Mesenchymal stem cell (in vitro differentiated cells and primary cell): ENCODE measurements at places on chromosomes 11 and 22.

DNA sequence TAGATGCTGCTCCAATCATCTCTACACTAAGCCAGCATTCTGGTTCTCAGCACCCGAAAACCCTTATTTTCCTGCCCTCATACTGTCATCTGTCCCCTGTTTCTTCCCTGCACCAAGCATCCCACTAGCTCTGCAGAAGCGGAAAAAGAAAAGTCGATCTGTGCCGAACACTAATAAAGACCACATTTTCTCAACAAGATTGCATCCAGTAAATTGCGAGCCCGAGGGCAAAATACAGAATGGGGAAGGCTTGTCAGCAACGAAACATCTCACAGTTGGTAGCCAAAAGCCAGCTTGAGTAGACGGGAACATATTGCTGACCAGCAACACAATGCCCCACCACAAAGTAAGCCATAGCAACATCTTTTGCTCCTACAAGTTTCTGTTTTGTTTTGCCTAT, 227.4 kb downstream of the CADM1 start:
- H3K4me3 ChIP-seq = no peak overlapping the region
- no peaks in the 10 kb centered on the region for H3K27me3 ChIP-seq
- no peak for DNase-seq
- no peak overlapping the region for H3K27ac ChIP-seq
- peaks cover 5% of the 10 kb centered on the region for H3K4me1 ChIP-seq

GRCh38 chr11:14902650-14903350, 10.8 kb upstream of the CYP2R1 start:
- no peak overlapping the region for H3K27ac ChIP-seq

GRCh38 chr22:30452861-30453260, 19.0 kb downstream of the SEC14L3 start:
- peaks cover 1% of the 10 kb centered on the region for H3K4me1 ChIP-seq
- DNase-seq = no peak
- no peak overlapping the region for H3K4me3 ChIP-seq
- peaks cover 10% of the 10 kb centered on the region for H3K27me3 ChIP-seq

DNA sequence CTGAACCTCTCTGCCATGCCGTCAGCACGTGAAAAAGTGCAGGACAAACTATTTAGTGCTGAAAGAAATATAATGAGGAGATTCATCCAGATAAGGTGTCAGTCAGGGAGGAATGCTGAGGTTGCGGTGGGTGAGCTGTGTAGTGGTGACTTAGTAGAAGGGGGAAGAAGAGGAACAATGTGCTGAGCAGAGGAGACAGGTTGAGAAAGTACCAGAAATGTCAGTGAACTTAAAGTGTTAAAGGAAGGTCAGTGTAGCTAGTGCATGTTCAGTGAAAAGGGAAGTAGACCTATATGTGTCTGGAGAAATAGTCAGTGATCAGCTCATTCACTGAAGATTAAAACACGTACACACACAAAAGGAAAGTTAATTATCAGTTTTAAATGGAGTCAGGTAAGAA, 237.6 kb upstream of the CCDC179 start:
- H3K36me3 ChIP-seq = no peaks in the 10 kb centered on the region
- H3K27me3 ChIP-seq = no peaks in the 10 kb centered on the region
- H3K4me1 ChIP-seq = no peaks in the 10 kb centered on the region
- no peak overlapping the region for H3K27ac ChIP-seq

DNA sequence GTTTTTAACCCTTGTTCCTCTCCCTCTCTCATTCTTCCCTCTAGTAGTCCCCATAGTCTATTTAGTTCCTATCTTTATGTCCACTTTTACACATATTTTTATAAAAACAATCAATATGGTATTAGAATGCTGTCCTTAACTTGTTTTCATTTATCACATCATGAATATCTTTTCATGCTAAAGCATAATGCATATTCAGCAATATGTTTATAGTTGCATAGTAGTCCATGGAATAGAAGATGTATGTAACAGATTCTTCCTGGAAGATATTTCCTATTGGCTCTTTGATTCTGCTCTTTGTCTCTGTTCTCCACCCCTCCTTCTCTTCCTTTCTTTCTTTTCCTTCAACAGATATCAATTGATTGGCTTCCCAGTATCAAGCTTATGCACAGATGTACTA, 1047.1 kb upstream of the TENM4 start:
- DNase-seq = no peak
- no peaks in the 10 kb centered on the region for H3K27me3 ChIP-seq
- H3K4me3 ChIP-seq = no peak overlapping the region
- H3K4me1 ChIP-seq = no peaks in the 10 kb centered on the region
- no peaks in the 10 kb centered on the region for H3K36me3 ChIP-seq
- no peak overlapping the region for H3K27ac ChIP-seq

GRCh38 chr22:30175690-30176288, 70.8 kb downstream of the LIF start:
- H3K36me3 ChIP-seq = no peaks in the 10 kb centered on the region
- no peak for DNase-seq
- H3K4me1 ChIP-seq = peaks cover 1% of the 10 kb centered on the region
- H3K27me3 ChIP-seq = no peaks in the 10 kb centered on the region
- H3K27ac ChIP-seq = no peak overlapping the region

GRCh38 chr11:76734456-76735420, 48.4 kb upstream of the TSKU start:
- no peak overlapping the region for H3K27ac ChIP-seq
- DNase-seq = no peak
- H3K27me3 ChIP-seq = peaks cover 25% of the 10 kb centered on the region
- no peak overlapping the region for H3K4me3 ChIP-seq
- no peaks in the 10 kb centered on the region for H3K36me3 ChIP-seq

- H3K4me1 ChIP-seq = peaks cover 9% of the 10 kb centered on the region
- H3K36me3 ChIP-seq = no peaks in the 10 kb centered on the region
- H3K27me3 ChIP-seq = no peaks in the 10 kb centered on the region
- no peak overlapping the region for H3K27ac ChIP-seq
These were observed 4.8 kb upstream of the VPS11 start for GRCh38 chr11:119062779-119063178.

- no peak overlapping the region for H3K27ac ChIP-seq
- H3K36me3 ChIP-seq = no peaks in the 10 kb centered on the region
- no peaks in the 10 kb centered on the region for H3K4me1 ChIP-seq
- H3K4me3 ChIP-seq = no peak overlapping the region
These were observed 687.2 kb downstream of the OPCML start for GRCh38 chr11:132844956-132845696.

DNA sequence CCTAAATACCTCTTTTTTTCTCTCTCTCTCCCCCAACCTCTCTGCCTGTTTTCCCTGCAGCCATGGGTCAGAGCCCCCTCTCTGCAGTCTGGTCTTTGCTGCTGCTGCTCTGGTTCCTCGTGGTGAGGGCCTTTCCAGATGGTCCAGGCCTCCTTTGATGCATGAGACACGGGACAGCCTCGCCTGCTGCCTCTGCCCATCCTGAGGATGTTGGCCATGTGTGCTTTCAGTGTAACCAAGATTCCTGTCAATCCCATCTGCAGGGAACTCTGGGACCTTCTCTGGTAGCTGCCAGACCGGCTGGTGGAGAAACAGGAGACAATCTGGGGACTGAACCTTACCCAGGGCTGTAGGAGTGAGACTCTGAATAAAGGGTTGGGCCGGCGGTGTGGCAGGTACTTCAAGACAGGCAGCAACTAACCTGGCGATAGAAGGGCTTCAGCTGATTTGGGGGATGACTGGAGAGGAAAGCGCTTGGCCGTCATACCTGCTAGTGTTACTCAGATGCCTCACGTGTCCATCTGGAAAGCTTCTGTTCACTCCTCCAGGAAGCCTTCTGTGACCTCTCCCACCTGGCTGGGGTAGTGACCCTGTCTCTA, 7.1 kb downstream of the CHRNA10 start:
- peaks cover 2% of the 10 kb centered on the region for H3K27me3 ChIP-seq
- no peak for DNase-seq
- no peak overlapping the region for H3K4me3 ChIP-seq
- no peak overlapping the region for H3K27ac ChIP-seq
- H3K36me3 ChIP-seq = peaks cover 50% of the 10 kb centered on the region
- H3K4me1 ChIP-seq = peaks cover 3% of the 10 kb centered on the region

- DNase-seq = no peak
- no peaks in the 10 kb centered on the region for H3K4me1 ChIP-seq
- H3K27me3 ChIP-seq = no peaks in the 10 kb centered on the region
- H3K27ac ChIP-seq = no peak overlapping the region
These were observed 18.1 kb downstream of the MCM5 start for GRCh38 chr22:35418088-35418487.

DNA sequence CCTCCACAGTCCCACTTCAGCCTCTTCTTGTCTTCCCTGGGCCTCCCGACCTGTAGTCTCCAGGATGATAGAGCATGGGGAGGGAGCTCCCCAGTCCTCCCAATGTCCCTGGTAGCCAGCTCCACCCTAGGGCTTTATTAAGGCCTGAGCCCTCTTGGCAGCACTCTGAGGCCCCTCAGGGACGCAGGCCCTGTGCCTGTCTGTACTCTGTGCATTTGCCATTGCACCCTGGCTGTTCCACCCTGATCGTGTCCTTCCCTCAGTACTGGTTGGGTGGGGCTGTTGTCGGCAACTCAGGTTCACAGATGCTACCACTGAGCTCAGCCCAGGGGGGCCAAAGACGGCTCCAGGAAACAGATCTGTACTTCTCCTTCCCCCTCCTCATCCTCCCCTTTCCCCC, 7.2 kb downstream of the SSTR3 start:
- DNase-seq = no peak
- H3K4me1 ChIP-seq = peaks cover 10% of the 10 kb centered on the region
- no peaks in the 10 kb centered on the region for H3K36me3 ChIP-seq
- peaks cover 27% of the 10 kb centered on the region for H3K27me3 ChIP-seq
- no peak overlapping the region for H3K27ac ChIP-seq

DNA sequence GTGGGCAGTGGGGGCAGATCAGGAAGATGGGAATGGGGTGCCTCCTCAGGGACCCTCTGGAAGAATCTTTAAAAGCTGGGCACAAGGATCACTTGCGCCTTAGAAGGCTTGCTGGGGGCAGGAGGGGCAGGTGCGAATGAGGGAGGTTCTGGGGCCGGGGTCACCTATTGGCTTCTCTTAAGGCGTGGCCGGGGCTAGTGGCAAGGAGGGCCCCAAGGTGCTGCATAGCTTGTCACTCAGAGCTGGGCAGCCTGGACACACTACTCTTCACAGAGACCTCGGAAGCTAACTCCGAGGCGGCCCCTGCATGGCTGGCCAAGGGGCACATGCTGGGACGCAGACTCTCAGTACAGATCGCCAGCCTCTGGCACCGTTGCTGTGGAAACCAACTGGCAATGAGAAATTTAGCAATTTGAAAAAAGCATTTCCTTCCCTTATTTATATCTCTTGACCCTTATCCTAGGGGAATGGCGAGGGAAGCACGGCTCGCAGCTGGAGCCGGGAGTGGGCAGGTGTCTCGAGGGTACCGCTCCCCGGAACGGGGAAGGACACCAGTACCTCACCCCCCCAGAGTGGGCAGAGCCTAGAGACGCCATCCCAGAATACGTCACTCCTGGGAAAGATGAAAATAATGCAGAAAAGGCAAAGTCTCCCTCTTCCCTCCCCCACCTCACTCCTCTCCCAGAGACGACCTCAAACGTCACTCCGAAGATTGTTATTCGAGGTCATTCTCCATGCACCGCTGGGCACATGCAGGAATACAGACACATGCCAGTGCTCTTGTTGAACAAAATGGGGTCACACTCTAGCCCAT, 188.1 kb downstream of the CTTN start:
- H3K4me1 ChIP-seq = no peaks in the 10 kb centered on the region
- H3K27me3 ChIP-seq = peaks cover 2% of the 10 kb centered on the region
- H3K4me3 ChIP-seq = no peak overlapping the region
- no peak overlapping the region for H3K27ac ChIP-seq
- no peak for DNase-seq
